Activated CD4-positive, alpha-beta memory T cell treated with anti-CD3 and anti-CD28 coated beads for 36 hours (primary cell): ENCODE measurements at places on chromosomes 6 and 20.
A peak's percentile ranks its signal among the peaks of the same experiment; 100 is the strongest.

DNA sequence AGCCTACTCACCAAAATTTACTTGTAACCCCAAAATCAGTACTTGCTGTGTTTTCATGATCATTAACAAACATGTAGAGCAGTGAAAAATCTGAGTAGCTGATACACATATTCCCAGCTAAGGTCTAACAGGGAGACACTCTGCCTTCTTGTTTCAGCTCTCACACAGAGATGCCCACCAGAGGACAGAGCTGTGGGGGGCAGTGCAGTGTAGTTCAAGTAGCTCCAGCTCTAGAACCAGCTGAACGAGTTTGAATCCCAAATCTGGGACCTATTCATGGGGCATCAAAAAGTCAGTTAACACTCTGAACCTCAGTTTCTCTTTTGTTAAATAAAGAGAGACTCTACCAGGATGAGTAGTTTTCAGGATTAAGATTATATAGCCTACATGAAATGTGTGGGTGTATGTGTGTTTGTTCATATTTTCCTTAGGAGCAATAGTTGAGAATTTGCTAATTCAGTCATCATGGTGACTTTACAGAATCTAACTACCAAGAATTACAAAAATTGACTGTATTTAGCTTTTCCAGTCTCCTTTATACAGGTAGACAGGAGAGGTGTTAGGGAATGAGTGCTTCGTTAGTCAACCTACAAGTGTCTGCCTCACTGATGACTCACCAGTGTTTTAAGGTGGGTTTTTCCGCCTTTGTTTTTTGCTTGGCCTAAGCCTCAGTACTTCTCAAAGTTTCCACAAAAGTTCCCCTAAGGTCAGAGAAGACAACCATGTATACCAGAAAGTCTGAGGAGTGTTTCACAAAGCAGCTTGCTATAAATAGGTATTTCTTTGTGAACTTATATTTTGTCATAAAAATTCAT lies 164.0 kb upstream of the RUNX2 start:
- H3K36me3 ChIP-seq: peaks cover 6% of the 10 kb centered on the region
- peak; percentile 60 for DNase-seq
- H3K27me3 ChIP-seq: no peaks in the 10 kb centered on the region

DNA sequence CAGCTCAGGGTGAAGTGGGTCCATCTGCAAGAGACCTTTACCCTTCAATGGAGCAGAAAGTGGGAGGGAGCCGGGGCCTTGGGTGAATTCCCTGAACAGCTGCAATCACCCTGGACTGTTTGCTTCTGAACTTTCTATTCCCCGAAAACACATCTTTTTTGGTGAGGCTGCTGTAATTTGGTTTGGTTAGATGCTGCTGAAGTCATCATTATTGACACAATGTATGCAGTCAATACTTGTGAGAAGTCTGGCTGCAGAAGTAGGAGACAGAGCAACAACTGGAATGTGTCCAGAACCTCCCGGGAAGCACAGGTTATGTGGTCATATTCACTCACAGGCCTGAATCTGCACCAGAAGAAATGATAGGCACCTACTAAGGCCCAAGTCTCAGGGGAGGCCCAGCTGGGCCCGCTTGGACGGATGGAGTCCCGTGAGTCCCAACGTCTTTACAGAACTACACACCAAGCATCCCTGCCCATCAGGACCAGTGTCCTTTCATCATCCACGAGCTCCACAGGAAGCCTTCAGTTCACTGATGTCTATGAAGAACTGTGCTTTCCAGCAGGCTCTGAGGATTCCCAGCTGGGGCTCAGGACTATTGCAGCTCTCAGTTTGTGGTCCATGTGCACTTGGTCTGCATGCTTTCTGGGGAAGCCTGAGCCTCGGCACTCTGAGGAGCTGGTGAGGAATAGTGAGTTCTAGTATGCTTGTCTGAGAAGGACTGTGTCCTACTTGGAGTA lies 177.6 kb downstream of the THBS2 start:
- no peak overlapping the region for H3K27ac ChIP-seq
- H3K4me1 ChIP-seq: no peaks in the 10 kb centered on the region
- H3K27me3 ChIP-seq: peaks cover 2% of the 10 kb centered on the region
- H3K36me3 ChIP-seq: no peaks in the 10 kb centered on the region

- H3K4me3 ChIP-seq: no peak overlapping the region
- peaks cover 2% of the 10 kb centered on the region for H3K4me1 ChIP-seq
- no peak overlapping the region for H3K27ac ChIP-seq
- DNase-seq: no peak
These were observed 9.3 kb upstream of the NTSR1 start for GRCh38 chr20:62699296-62699695.

DNA sequence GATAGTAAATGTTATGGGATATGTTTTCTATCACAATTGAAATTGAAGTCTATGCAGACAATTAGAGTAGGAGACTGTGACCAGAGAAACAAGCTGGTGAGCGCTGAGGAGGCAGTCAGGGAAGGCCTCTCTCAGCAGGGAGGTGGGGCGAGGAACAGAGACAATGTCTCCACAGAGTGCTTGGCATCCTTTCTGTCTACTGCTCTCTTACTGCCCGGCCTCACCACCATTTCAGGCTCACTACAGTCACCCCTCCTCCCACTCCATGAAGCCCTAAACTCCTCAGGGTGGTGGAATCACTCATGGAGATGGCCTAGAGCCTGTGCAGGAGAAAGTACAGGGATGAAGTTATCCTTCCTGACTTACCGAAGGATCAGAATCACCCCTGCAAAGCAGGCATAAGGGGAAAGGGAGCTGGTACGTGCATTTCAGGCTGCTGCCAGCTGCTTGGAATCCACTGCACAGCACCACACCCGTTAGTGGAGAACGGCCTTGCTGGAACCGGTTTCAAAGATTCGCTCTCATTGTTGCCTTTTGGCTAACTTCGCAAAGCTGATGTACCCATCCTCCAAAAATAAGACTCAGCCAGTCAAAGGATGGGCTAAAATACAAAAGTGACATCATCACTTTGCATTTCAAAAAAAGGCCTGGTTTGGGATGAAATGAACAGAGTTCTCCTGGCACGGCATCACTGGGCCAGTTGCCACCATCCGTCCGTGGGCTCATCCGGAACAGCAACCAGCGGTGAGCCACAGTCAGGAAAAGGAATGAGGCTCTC lies 67.3 kb downstream of the SLC22A23 start:
- H3K36me3 ChIP-seq: no peaks in the 10 kb centered on the region
- DNase-seq: no peak
- H3K27ac ChIP-seq: no peak overlapping the region
- no peaks in the 10 kb centered on the region for H3K27me3 ChIP-seq

GRCh38 chr6:27176523-27177484 lies 70.7 kb upstream of the PRSS16 start:
- H3K4me3 ChIP-seq: peak overlapping the region; percentile 88
- H3K4me1 ChIP-seq: peaks cover 10% of the 10 kb centered on the region
- H3K27ac ChIP-seq: peak overlapping the region; percentile 88
- H3K27me3 ChIP-seq: peaks cover 1% of the 10 kb centered on the region

DNA sequence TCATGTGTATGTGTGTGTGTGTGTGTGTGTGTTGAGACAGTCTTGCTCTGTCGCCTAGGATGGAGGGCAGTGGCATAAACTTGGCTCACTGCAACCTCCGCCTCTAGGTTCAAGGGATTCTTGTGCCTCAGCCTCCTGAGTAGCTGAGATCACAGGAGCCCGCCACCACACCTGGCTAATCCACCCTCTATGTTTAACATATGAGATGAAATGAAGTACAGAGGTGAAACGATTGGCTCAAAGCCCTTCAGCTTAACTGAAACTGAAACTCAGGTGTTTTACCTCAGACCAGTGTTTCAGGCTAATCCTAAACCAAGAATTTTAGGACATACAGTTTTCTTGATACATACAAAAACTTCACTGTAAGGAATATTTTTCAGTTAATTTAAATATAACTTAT lies 167.3 kb downstream of the KCNQ5 start:
- no peak overlapping the region for H3K4me3 ChIP-seq
- no peaks in the 10 kb centered on the region for H3K4me1 ChIP-seq
- no peaks in the 10 kb centered on the region for H3K27me3 ChIP-seq
- no peaks in the 10 kb centered on the region for H3K36me3 ChIP-seq
- no peak overlapping the region for H3K27ac ChIP-seq

DNA sequence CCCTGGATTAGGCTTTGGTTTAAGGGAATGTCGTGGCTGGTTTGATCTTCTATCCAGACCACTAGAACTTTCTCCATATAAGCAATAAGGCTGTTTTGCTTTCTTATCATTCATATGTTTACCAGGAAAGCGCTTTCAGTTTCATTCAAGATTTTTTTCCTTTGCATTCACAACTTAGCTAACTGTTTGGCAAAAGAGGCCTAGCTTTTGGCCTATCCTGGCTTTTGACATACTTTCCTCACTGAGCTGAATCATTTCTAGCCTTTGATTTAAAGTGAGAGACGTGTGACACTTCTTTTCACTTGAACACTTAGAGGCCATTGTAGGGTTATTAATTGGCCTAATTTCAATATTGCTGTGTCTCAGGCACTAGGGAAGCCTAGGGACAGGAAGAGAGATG lies 1.7 kb upstream of the FAM50B start:
- no peak for DNase-seq
- H3K4me1 ChIP-seq: peaks cover 40% of the 10 kb centered on the region
- H3K27me3 ChIP-seq: no peaks in the 10 kb centered on the region
- H3K4me3 ChIP-seq: peak overlapping the region; percentile 71

- no peak overlapping the region for H3K4me3 ChIP-seq
- no peak for DNase-seq
- no peak overlapping the region for H3K27ac ChIP-seq
- H3K4me1 ChIP-seq: no peaks in the 10 kb centered on the region
These were observed 30.9 kb upstream of the SLA2 start for GRCh38 chr20:36676701-36677421.

GRCh38 chr20:18635380-18635779 lies 47.5 kb downstream of the DTD1 start:
- no peaks in the 10 kb centered on the region for H3K27me3 ChIP-seq
- H3K27ac ChIP-seq: no peak overlapping the region
- DNase-seq: no peak
- no peak overlapping the region for H3K4me3 ChIP-seq
- H3K36me3 ChIP-seq: peaks cover 14% of the 10 kb centered on the region
- peaks cover 7% of the 10 kb centered on the region for H3K4me1 ChIP-seq

DNA sequence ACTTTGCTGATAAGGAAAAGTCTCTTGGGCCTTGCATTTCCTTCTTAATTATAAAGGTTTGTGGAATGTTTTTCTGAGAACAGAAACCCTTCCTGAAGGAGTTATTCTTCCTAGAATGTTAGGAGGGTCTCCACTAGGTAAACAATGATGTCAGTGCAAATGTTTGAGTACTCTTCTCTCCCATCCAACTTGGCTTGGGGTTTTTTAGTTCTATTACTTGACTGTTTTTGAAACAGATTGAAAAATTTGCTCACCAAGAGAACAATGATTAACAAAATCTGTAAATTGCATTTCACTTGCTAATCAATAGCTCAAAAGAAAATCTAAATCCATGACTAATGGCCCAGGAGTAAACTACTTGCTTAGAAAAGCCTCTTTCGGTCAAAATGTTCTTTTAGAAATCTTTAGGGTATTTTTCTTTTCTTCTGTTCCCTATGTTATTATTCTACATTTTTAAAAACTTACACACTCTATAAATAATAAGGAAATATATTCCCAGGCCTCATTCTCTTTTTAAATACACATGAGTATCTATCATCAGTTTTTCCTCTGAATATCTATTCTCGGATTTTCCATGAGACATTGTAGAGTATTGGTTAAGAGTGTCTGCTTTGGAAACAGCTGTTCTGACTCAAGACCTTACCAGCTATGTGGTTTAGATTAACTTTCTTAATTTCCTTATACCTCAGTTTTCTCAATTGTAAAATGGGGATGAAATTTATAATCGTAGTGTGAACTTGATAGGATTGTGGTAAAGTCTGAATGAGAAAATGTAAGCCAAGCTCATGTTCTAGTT lies 234.2 kb upstream of the CITED2 start:
- no peak for DNase-seq
- no peak overlapping the region for H3K27ac ChIP-seq
- H3K27me3 ChIP-seq: no peaks in the 10 kb centered on the region

GRCh38 chr6:36025932-36026327 lies 1.5 kb upstream of the SLC26A8 start:
- H3K4me3 ChIP-seq: no peak overlapping the region
- DNase-seq: no peak
- peaks cover 6% of the 10 kb centered on the region for H3K36me3 ChIP-seq
- H3K27me3 ChIP-seq: peaks cover 12% of the 10 kb centered on the region

DNA sequence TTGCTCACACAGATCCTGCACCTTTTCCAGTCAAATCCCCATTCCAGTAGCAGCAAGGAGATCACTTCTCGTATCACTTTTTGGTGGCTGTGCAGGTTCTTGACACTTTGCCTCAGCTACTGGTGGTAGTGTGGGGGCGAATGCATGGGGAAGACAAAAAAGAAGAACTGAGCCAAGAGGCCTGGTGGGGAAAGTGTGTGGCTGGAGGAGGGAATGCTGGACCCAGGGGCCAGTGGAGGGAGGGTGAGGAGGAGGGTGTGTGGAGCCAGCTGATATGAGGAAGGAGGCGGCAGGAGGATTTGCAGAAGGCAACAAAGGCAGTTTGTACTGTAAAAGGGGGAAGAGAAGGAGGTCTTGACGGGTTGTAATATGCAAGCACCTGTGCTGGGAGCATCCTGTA lies 15.7 kb upstream of the HLA-C start:
- no peaks in the 10 kb centered on the region for H3K4me1 ChIP-seq
- no peaks in the 10 kb centered on the region for H3K36me3 ChIP-seq
- H3K27ac ChIP-seq: no peak overlapping the region
- peaks cover 8% of the 10 kb centered on the region for H3K27me3 ChIP-seq
- no peak overlapping the region for H3K4me3 ChIP-seq

DNA sequence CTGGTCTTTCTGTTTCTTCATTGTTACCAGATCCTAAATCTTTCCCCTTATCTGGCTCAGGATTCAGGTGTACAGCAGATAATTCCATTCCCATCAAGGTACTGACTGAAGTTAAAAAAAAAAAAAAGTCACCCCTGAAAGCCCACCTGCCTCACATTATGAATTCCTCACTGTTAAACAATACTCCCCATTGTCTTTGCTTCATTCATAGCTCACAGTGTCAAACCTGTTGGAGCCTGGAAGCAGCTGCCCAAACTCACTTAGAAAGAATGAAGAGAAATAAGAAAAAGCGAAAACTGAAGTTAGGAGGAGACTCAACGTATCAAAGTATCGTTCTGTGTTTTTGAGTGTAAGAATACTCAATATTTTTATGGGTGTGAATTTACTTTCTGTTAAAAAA lies 1.8 kb upstream of the DCBLD1 start:
- peaks cover 12% of the 10 kb centered on the region for H3K4me1 ChIP-seq
- no peaks in the 10 kb centered on the region for H3K36me3 ChIP-seq
- H3K4me3 ChIP-seq: no peak overlapping the region
- peaks cover 23% of the 10 kb centered on the region for H3K27me3 ChIP-seq
- DNase-seq: no peak
- no peak overlapping the region for H3K27ac ChIP-seq

GRCh38 chr6:56914798-56915658 lies 39.9 kb upstream of the BEND6 start:
- no peaks in the 10 kb centered on the region for H3K4me1 ChIP-seq
- no peak overlapping the region for H3K4me3 ChIP-seq
- no peak overlapping the region for H3K27ac ChIP-seq
- peaks cover 9% of the 10 kb centered on the region for H3K27me3 ChIP-seq
- H3K36me3 ChIP-seq: no peaks in the 10 kb centered on the region

- H3K27ac ChIP-seq: no peak overlapping the region
- H3K4me3 ChIP-seq: no peak overlapping the region
- no peaks in the 10 kb centered on the region for H3K4me1 ChIP-seq
- H3K27me3 ChIP-seq: no peaks in the 10 kb centered on the region
- no peak for DNase-seq
These were observed 680.4 kb upstream of the IMPG1 start for GRCh38 chr6:76752841-76753240.
